NCI-H1417 treated with DMSO at 0.1 percent for 48 hours (cell line): ENCODE measurements at places on chromosomes 12 and 14.

GRCh38 chr14:75230140-75230792, 48.4 kb upstream of the FOS start:
- no peak for DNase-seq

DNA sequence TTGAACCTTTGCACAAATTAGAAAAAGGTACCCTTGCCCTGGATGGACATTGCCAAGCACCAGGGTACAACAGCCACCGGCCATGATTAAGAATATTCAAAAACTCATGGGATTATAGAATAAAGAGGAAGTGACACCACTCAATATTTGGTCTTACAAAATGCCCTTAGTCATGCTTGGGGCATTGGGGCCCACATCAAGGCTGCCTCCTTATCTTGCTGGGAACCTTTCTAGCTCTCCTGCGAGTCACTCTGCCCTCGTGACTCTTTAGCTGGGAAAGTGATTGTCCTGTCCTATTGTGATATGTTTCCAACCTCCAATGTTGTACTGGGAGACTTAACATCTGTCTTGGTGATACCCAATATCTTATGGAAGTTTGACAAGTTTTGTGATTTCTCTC, 57.8 kb downstream of the GTF2A1 start:
- DNase-seq: no peak

- no peak for DNase-seq
Observed at GRCh38 chr12:115349711-115350110, 665.7 kb upstream of the TBX3 start.

DNA sequence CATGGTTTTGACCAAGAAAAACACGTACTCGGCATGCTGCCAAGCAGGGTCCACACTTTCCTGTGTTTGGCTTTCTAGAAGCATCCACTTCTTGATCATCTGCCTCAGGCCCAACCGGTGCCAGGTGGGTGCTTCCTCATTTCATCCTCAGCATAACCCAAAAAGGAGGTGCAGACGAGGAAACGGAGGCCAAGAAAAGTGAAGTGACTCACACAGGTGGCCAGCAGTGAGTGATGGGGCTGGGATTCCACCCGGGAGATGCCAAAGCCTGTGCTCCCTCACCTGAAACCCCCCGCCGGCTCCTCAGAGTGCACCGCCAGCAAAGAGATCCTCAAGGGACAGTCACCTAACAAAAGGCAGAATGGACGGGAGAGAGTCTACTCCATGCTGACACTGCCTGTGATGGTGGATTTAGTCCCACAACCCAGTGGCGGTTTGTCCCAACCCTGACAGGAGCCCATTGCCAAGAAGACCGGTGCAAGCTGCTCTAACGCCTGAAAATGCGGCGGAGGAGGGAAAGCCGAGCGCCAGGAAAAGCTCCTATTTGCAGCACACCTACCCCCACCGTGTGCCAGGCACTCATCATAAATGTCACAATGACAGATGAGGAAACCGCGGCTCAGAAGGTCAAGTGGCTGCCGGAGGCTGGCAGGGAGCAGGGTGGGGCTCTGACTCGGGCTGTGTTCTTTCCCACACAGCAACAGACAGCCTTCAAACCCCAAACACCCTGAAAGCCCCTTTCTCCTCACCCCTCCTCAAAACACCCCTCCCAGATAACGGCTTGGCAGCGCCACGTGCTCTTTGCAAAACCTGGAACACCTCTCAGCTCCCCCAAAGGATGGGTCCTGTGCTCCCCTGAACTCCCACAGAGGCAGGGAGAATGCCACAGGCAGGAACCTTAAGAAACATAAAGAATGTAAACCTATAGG, 18.8 kb downstream of the BCL11B start:
- no peak for DNase-seq

DNA sequence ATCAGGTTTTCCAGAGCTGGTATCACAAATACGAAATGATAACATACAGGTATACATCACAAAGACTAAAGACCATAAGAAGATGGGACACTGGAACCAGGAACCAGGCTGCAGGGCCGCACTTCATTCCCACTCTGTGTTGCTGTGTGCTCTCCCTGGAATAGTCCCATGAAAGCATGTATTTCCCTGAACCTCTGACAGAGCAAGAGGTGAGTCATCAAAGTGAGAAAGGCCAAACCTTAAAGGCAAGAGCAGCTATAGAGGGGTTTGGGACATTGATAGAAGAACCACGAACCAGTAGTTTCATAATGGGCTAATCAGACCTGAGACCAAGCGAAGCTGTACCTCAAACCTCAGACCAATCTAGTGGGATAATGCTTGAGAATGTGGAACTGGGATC, 283.0 kb upstream of the PRKD1 start:
- no peak for DNase-seq
